ENCODE measurements at places on chromosomes 11 and 22.

- DNase-seq: no peak
Measured at GRCh38 chr11:122808478-122808869, 29.8 kb upstream of the CRTAM start.

- DNase-seq: no peak
Measured at GRCh38 chr11:43690929-43691725, 10.6 kb downstream of the HSD17B12 start.

DNA sequence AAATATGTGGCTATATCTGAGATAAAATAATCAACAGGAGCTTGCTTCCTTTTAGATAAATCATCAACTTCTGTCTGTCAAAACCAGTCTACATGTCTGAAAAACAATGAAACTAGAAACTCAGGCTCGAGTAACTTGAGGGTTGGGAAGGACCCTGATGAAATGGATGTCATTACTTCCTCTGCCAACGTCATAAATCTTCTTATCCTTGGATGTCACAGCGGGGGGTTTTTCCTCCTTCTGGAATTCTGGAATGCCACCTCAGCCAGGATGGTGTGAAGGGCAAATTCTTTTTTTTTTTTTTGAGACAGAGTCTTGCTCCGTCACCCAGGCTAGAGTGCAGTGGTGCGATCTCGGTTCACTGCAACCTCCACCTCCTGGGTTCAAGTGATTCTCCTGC lies 13.4 kb downstream of the LGR4 start:
- DNase-seq: no peak

- no peak for DNase-seq
Measured at GRCh38 chr11:60169264-60169915, 13.5 kb downstream of the MS4A6A start.

DNA sequence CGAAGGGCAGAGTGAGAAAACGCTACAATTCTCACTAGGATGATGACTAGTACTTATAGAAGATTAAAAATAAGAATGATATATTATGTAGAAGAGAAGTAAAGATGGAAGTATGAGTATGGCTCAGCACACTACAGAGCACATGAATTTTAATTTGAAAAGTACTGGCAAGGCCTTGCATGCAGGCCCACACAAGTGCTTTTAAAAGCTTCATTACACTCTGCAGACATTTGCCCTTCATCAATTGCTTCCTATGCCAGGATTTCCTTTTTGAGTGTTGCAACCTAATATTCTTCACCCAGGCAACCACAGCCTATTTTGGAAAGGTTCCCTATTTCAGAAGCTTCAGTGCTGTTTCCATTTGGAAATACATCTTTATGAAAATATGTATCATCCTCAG lies 81.1 kb downstream of the LARGE2 start:
- no peak for DNase-seq

- DNase-seq: no peak
Measured at GRCh38 chr11:68296344-68297051, 15.9 kb upstream of the LRP5 start.

DNA sequence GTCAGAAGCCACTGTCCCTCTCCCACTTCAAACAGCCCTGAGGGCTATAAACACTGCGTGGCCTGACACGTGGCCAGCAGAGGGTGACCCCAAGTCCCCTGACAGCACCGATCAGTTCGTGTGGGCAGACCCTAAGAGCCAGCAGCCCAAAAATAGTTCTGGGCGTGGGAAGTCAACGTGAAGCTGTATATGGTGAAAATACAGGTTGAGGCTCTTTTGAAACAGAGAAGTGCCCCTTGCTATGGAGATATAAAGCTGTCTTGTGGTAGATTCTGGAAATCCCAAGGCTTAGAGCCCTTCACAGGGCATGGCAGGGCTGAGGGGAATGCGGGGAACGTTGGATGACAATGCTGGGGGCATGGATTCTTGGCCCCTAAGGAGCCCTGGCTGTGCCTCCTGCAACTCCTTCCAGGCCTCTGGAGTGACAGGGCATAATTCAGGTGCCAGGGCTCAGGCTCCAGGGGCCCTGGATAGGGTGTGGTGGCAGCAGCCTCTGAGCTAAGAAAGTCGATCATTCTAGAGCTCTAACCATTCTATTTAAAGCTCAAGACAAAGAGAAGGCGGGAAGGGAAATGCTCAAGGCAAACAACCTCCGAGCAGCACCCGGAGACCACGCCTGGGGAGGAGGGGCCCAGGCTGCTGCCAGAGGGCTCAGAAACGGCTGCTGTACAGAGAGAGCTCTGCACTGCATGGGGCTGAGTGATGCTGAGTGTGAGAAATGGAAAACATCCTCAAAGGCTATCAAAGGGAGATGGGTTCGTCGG lies 60.4 kb upstream of the CD5 start:
- no peak for DNase-seq

GRCh38 chr11:59185386-59185945 lies 13.5 kb downstream of the DTX4 start:
- DNase-seq: no peak

GRCh38 chr22:19674129-19674928 lies 40.0 kb upstream of the SEPTIN5 start:
- no peak for DNase-seq

DNA sequence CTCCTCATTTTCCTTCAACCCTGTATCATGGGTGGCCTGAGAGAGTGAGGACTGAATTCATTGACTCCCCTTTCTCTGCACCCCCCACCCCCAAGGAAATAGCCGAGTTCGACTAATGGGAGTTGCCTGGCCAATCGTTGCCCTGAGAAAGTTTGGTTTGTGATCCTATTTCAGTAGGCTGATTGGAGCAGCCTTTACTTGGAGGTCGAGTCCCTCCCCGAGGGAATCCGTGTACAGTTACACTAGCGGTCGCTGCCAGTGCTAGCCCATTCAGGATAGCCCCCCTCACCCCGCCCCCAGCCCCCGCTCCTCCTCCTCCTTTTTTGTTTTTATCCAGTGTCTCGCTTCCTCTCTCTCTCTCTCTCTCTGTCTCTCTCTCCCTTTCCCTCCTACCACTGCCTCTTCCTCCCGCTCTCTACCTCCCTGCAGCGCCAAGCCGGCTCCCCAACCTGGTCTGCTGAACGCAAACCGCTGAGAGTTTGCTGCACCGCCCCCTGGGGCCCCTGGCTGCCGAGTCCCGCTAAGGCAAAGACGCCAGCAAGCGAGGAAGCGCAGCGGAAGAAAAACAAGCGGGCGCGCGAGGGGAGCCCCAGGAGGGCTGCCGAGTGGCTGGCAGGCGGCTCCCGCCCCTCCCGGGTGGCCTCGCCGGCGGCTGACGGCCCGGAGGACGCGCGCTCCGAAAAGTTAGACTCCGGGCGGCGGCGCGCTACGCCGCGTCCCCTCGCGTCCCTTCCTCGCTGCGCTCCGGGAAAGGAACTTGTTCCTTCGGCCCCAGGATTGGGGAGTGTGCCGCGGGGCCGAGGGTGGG lies at the start of gene GRAMD1B:
GRAMD1B (plus strand) TSS at position 357 of the 808 bp plus-strand sequence. CDS start 524 bp downstream, outside the sequence.
- DNase-seq: peak; percentile 87

GRCh38 chr22:23181721-23182308 lies 1.5 kb downstream of the BCR start:
- no peak for DNase-seq

DNA sequence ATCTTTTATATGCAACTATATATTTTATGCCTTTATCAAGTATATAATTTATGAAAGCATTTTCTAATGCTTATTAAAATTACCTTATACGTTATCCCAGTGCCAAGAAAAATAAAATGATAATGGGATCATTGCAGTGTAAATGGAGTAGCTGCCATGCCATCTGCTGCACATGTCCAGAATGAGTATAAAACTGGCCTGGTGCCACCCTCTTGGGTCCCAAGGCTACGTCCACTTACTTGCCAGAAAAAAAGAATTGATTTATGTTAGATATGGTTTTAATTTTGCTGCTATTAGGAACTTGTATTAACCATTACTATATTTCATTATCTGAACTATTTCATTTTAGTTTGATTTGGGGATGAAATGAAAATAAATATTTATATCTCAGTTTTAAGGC lies 1127.1 kb upstream of the CNTN5 start:
- DNase-seq: no peak

Measured in H1 (cell line).